Caco-2 (cell line): ENCODE measurements at places on chromosomes 13 and 19. TPM values are rescaled to one million over a fixed set of nuclear protein-coding genes. Genes with fewer than 3 reads are reported as not detected.

DNA sequence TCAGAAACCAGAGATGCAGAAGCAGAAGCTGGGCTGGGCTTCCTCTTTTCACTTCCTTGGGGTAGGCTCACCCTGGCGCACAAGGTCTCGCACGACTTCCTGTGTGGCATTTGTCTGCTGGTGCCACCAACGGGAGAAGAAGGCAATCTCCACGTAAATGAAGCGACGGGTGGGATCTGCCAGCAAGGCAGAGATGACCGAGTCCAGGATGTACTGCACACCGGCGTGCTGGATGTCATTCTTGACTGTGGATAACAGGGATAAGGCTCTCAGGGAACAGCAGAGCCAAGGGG lies 1.3 kb downstream of the MAN2B1 start:
- no peak overlapping the region for H3K27ac ChIP-seq
- H3K27me3 ChIP-seq: no peaks in the 10 kb centered on the region
- peaks cover 12% of the 10 kb centered on the region for H3K4me1 ChIP-seq
- no peak overlapping the region for H3K4me3 ChIP-seq
- H3K36me3 ChIP-seq: no peaks in the 10 kb centered on the region; the same call in none of the 2 replicates
- no peak for DNase-seq

DNA sequence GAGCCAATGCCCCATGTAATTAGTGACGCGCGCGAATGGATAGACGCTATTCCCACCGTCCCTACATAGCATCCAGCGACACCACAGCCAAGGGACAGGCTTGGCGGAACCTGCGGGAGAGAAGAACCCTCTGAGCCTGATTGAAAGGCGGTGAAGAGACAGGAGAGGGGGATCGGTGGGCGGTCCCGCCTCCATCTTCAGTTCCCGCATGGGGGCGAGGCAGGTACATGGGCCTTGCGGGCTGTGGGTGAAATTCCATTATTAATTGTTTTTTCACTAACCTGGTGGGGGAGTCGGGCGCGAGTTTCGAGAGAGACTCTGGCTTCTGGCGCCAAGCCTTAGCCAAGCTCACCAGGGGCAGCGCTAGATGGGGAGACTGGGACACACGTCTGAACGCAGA lies 8.4 kb upstream of the TEX101 start:
- no peak overlapping the region for H3K4me3 ChIP-seq
- H3K27me3 ChIP-seq: no peaks in the 10 kb centered on the region
- DNase-seq: no peak
- H3K4me1 ChIP-seq: 0 out of 2 replicates have a peak, but pooled peaks cover 4% of the 10 kb centered on the region
- H3K27ac ChIP-seq: no peak overlapping the region

DNA sequence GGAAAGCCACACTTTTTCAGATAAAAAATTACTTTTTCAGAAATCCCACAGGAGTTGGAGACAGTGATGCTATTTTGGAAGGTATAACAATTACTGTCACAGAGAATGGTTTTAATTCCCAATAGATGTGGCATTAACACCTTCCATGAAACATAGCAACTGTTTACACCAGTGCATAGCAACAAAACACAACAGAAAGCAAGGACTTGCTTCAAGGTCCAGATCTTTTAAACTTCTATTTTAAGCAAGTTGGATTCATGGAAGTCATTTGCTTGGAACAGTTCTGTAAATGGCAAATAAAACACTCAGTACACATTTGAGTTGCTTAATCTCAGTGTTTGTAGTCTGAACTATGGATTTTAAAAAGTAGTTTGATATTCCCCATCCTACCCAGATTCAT lies 385.9 kb upstream of the SPRY2 start:
- H3K4me1 ChIP-seq: no peaks in the 10 kb centered on the region
- no peak overlapping the region for H3K27ac ChIP-seq
- H3K4me3 ChIP-seq: no peak overlapping the region
- no peak for DNase-seq

GRCh38 chr19:15971224-15971780 lies 22.5 kb downstream of the OR10H4 start:
- H3K4me1 ChIP-seq: no peaks in the 10 kb centered on the region
- H3K4me3 ChIP-seq: no peak overlapping the region
- no peak for DNase-seq
- no peak overlapping the region for H3K27ac ChIP-seq
- H3K27me3 ChIP-seq: no peaks in the 10 kb centered on the region

GRCh38 chr19:13103581-13104359 lies 1.1 kb upstream of the LYL1 start:
- H3K36me3 ChIP-seq: no peaks in the 10 kb centered on the region
- peaks cover 11% of the 10 kb centered on the region for H3K4me1 ChIP-seq
- H3K4me3 ChIP-seq: no peak overlapping the region
- DNase-seq: no peak
- no peak overlapping the region for H3K27ac ChIP-seq

DNA sequence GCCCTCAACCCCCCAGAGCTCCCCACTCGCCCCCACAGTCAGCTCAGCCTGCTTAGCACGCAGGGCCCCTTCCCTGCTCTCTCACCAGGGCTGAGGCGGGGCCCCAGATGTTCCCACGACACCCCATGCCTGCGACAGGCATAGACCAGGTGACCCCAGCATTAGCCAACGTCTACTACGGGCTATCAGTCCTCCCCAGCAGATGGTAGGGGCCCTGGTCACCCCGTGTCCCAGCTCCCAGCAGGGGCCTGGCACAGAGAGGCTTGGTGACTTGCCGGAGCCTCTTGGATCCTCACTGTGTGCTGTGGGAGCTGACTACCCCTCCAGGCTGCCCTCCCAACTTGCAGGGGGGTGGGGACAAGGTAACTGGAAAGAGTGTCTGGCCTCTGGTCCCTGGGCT lies 80.6 kb downstream of the KDM4B start:
- peaks cover 2% of the 10 kb centered on the region; the same call in 1 of the 2 replicates for H3K36me3 ChIP-seq
- H3K27ac ChIP-seq: no peak overlapping the region
- no peak overlapping the region for H3K4me3 ChIP-seq
- DNase-seq: no peak
- peaks cover 27% of the 10 kb centered on the region for H3K4me1 ChIP-seq
- H3K27me3 ChIP-seq: no peaks in the 10 kb centered on the region

DNA sequence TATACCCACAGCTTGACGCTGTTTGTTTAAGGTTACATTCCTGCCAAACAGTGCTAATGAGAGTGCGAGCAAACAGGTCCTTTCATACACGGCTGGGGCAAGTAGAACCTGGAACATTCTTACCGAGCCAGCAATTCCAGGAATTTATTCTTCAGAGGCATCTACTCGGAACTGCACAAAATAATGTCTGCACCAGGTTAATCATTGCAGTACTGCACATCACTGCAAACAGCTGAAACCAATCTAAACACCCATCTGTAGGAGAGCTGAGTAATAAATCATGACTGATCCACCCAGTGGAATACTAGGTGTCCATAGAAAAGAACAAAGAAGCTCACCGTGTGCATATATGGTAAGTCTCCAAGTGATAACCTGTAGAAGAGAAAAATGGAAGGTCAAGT lies 1.2 kb upstream of the ZNF579 start:
- peaks cover 22% of the 10 kb centered on the region for H3K4me1 ChIP-seq
- H3K4me3 ChIP-seq: peak overlapping the region; percentile 68
- peak; percentile 84 for DNase-seq
- H3K27me3 ChIP-seq: no peaks in the 10 kb centered on the region
- no peaks in the 10 kb centered on the region; the same call in 1 of the 2 replicates for H3K36me3 ChIP-seq
- H3K27ac ChIP-seq: peak overlapping the region; percentile 46

DNA sequence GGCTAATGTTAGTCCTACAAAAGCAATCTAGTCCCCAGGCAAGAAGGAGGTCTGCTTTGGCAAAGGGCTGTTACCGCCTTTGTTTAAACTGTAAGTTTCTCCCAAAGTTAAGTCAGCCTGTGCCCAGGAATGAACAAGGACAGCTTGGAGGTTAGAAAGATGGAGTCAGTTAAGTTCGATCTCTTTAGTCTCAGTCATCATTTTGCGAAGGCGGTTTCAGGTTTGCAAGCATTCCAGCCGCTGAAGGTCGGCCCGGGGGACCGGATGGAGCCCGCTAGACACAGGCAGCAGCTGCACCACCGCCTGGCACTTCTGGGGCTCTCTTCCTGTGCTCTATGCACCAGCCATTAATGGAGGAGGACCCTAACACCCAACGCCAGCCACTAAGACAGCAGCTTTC lies 91.3 kb downstream of the STK24 start:
- peak overlapping the region; percentile 94 for H3K27ac ChIP-seq
- DNase-seq: no peak
- H3K36me3 ChIP-seq: peaks cover 1% of the 10 kb centered on the region; the same call in 1 of the 2 replicates
- no peaks in the 10 kb centered on the region for H3K27me3 ChIP-seq
- peaks cover 41% of the 10 kb centered on the region for H3K4me1 ChIP-seq

Gene ZNF563
- 3.0 and 3.4 TPM in 2 replicates for total RNA-seq

Gene ZNF729
- not detected in 2 replicates for total RNA-seq

Gene NLRP12
- total RNA-seq: not detected in 2 replicates
